T-helper 1 cell treated with Interleukin-12 subunit alpha and Interleukin-12 subunit beta and Interleukin-4 antibody, amounts not matched to agents 30 ng/mL and 1 ng/mL, for 36 hours (primary cell): ENCODE measurements at places on chromosomes 6 and 20. TPM values are rescaled to one million over a fixed set of nuclear protein-coding genes. Genes with fewer than 3 reads are reported as not detected.

The FAM184A gene
- 4.8 and 5.5 TPM in 2 replicates for total RNA-seq

The MOXD1 gene
- total RNA-seq: 0.10 and 0.39 TPM in 2 replicates

The LTB gene
- total RNA-seq: 2,430 and 2,468 TPM in 2 replicates

The FAM120B gene
- 27.3 and 27.8 TPM in 2 replicates for total RNA-seq

The MAN1A1 gene
- total RNA-seq: 28.1 and 30.6 TPM in 2 replicates

The OR2H2 gene
- not detected in 2 replicates for total RNA-seq

The PTK7 gene
- total RNA-seq: 1.4 and 1.7 TPM in 2 replicates

The BANF2 gene
- total RNA-seq: not detected in 2 replicates

The SLC17A1 gene
- total RNA-seq: 0.15 TPM in 1 of 2 replicates, not detected in the other

The SNAI1 gene
- 0.39 and 0.51 TPM in 2 replicates for total RNA-seq

The PNLDC1 gene
- total RNA-seq: 0.59 and 0.74 TPM in 2 replicates

The RPS6KA2 gene
- 4.6 and 4.9 TPM in 2 replicates for total RNA-seq

The VSX1 gene
- total RNA-seq: not detected in 2 replicates

The MYL9 gene
- total RNA-seq: 0.46 and 0.69 TPM in 2 replicates
